ENCODE measurements at places on chromosomes 5 and 9. TPM values are rescaled to one million over a fixed set of nuclear protein-coding genes. Genes with fewer than 3 reads are reported as not detected.

GRCh38 chr9:127181315-127181580, 58.8 kb upstream of the ANGPTL2 start:
- H3K27me3 ChIP-seq: no peaks in the 10 kb centered on the region
- no peak overlapping the region for H3K27ac ChIP-seq
- H3K36me3 ChIP-seq: no peaks in the 10 kb centered on the region
- no peaks in the 10 kb centered on the region for H3K4me1 ChIP-seq

GRCh38 chr5:74107899-74108298, 481.9 kb downstream of the ARHGEF28 start:
- H3K4me3 ChIP-seq: no peak overlapping the region
- H3K27ac ChIP-seq: no peak overlapping the region
- H3K4me1 ChIP-seq: peaks cover 9% of the 10 kb centered on the region
- no peak for DNase-seq
- H3K36me3 ChIP-seq: no peaks in the 10 kb centered on the region

FKBP15 gene
- polyA plus RNA-seq: 10.0 TPM

GRCh38 chr9:107065549-107065948, 202.6 kb downstream of the ZNF462 start:
- H3K4me1 ChIP-seq: peaks cover 6% of the 10 kb centered on the region
- no peaks in the 10 kb centered on the region for H3K27me3 ChIP-seq
- no peak overlapping the region for H3K27ac ChIP-seq
- no peak for DNase-seq
- no peak overlapping the region for H3K4me3 ChIP-seq
- no peaks in the 10 kb centered on the region for H3K36me3 ChIP-seq

PLAC8L1 gene
- polyA plus RNA-seq: 0.61 TPM

DNA sequence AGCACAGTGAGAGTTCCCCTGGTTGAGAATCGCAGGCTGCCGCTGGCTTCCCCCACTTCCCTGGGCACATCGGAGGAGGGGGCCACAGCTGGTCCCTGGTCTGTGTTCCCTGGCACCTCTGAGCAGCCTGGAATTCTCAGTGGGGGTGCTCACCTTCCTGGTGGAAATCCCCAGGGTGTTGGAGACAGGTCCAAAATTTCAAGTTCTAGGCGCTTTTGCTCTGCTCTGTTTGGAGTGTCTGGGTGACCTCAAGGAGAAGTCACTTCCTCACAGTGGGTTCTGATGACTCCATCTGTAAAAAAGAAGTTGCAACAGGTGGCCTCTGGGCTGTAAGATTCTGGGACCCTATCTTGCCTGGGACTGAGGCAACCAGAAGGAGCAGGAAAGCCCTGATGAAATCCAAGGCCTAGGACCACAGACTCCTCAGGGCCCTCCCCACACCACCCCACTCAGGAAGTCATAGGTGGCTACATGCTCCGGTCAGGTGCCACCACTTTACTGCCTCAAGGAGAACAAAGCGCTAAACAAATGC, at the start of gene TRAF1:
TSS of gene TRAF1 (minus strand) at position 400 of the 532 bp plus-strand sequence. CDS start 721 bp downstream, outside the sequence.
- H3K36me3 ChIP-seq: no peaks in the 10 kb centered on the region
- peaks cover 4% of the 10 kb centered on the region for H3K4me1 ChIP-seq
- H3K27me3 ChIP-seq: no peaks in the 10 kb centered on the region
- no peak within 1 kb of the TSS for H3K4me3 ChIP-seq
- H3K27ac ChIP-seq: peak within 1 kb of the TSS; percentile 59
- no peak for DNase-seq

- H3K36me3 ChIP-seq: no peaks in the 10 kb centered on the region
- H3K4me3 ChIP-seq: no peak overlapping the region
- H3K27ac ChIP-seq: no peak overlapping the region
- no peak for DNase-seq
- no peaks in the 10 kb centered on the region for H3K4me1 ChIP-seq
These were observed 152.9 kb downstream of the PIK3R1 start for GRCh38 chr5:68368311-68369022.

PCA3 gene
- 0.07 TPM for polyA plus RNA-seq

GRCh38 chr5:80777347-80778287, 122.8 kb upstream of the DHFR start:
- DNase-seq: no peak
- H3K27me3 ChIP-seq: no peaks in the 10 kb centered on the region
- H3K4me1 ChIP-seq: no peaks in the 10 kb centered on the region
- peaks cover 5% of the 10 kb centered on the region for H3K36me3 ChIP-seq

GRCh38 chr9:74951107-74951720, 1.5 kb downstream of the C9orf40 start:
- H3K4me3 ChIP-seq: peak overlapping the region; percentile 94
- H3K27me3 ChIP-seq: no peaks in the 10 kb centered on the region
- DNase-seq: no peak
- no peaks in the 10 kb centered on the region for H3K36me3 ChIP-seq
- no peak overlapping the region for H3K27ac ChIP-seq

GRCh38 chr5:125011419-125011818, 265.0 kb upstream of the ZNF608 start:
- no peaks in the 10 kb centered on the region for H3K36me3 ChIP-seq
- DNase-seq: no peak
- no peaks in the 10 kb centered on the region for H3K27me3 ChIP-seq
- H3K4me1 ChIP-seq: peaks cover 32% of the 10 kb centered on the region
- H3K27ac ChIP-seq: no peak overlapping the region
- no peak overlapping the region for H3K4me3 ChIP-seq

GRCh38 chr5:132546108-132546507, 2.8 kb upstream of the IL5 start:
- H3K27ac ChIP-seq: no peak overlapping the region
- no peaks in the 10 kb centered on the region for H3K27me3 ChIP-seq
- DNase-seq: no peak
- no peaks in the 10 kb centered on the region for H3K36me3 ChIP-seq

SMIM33 gene
- not detected for polyA plus RNA-seq

DNA sequence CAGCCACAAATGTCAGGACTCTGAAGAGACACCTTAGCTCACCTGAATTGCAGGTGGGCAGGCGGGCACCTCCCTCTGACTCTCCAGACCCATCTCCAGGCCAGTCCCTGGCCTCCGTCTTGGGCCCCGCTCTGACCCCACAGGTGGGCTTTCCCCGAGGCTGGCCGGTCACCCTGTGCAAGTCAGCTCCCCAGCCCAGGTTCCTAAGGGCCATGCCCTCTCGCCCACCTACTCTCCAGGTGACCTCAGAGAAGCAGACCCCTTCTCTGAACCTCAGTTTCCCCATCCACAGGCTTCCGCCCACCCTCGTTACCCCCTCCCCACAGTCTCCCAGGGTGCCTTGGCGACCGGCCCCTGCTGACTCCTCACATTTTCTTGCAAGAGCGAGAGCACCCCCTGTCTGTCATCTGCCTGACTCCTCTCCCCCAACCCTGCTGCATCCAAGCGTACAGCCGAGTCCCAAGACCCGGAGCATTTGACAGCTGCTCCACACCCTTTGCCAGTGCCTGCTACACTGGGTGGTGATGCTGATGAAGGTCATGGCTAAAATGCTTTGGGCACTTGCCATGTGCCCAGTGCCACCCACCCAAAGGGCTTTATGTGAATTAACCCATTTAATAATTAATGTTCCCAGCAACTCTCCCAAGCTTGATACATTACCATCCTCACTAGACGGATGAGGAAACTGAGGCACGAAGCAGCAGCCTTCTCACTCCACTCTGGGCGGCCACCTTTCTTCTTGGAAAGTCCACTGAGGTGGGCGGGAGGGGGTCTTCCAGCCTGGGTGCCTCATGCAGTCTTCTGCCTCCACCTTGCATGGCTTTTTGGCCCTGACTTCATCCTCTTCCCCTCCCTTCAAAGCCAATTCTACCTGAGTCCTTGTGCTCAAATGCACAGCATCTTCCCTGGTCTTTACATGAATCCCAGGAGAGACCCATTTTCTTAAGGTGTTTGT, 51.1 kb upstream of the ORM1 start:
- peak; percentile 64 for DNase-seq
- no peaks in the 10 kb centered on the region for H3K4me1 ChIP-seq
- H3K27ac ChIP-seq: no peak overlapping the region

ESM1 gene
- polyA plus RNA-seq: 1.0 TPM

LYRM7 gene
- polyA plus RNA-seq: 2.0 TPM

DNA sequence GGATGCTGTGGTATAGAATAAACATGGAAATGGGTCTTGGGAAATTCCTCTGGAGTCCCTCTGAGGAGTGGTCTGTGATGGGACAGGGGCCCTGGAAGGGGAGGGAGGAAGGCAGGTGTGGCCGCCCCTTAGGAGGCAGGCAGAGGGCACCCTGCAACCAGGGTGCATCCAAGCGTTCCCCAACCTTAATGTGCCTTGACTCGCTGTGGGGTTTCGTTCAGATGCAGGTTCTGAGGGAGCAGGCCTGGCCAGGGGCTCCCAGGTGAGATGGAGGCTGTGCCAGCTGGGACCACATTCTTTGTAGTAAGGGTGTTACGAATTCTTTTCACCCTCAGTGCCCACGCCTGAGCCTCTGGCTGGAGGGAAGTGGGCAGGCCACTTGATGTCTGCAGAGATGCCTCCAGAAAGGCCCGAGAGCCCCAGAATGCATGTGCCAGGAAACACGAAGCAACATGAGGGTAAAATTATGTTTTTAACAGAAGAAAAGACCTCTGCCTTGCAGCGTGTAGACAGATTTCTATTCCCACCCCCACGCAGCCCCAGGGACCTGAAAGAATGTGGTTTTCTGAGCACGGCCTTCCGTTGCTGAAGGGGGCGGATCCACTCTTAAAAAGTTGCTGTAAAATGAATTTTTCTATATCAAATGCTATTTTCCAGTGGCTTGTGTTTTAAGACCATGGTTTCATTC, 150.4 kb upstream of the IER5L start:
- H3K27ac ChIP-seq: peak overlapping the region; percentile 22
- no peaks in the 10 kb centered on the region for H3K4me1 ChIP-seq
- H3K27me3 ChIP-seq: no peaks in the 10 kb centered on the region
- peak; percentile 32 for DNase-seq
- no peak overlapping the region for H3K4me3 ChIP-seq

DNA sequence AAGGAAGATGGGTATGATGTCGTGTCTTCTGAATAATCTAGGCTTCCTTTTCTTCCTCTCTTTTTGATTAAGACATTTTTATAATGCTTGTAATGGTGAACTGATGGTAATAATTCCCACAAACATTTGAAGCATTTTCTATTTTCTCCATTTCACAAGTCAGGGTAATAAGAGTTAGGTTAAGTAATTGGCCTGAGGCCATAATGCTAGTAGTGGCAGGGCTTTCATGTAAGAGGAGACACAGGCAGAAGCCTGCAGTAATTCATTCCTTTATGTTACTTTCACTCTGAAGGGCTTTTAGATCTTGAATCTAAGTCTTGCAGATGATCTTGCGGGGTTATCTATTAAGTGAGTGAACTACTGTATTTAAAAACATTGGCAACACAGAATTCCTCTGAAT, 374.9 kb downstream of the MAT2B start:
- no peaks in the 10 kb centered on the region for H3K4me1 ChIP-seq
- no peaks in the 10 kb centered on the region for H3K36me3 ChIP-seq
- H3K27ac ChIP-seq: no peak overlapping the region
- no peaks in the 10 kb centered on the region for H3K27me3 ChIP-seq
- no peak for DNase-seq
- no peak overlapping the region for H3K4me3 ChIP-seq

DNA sequence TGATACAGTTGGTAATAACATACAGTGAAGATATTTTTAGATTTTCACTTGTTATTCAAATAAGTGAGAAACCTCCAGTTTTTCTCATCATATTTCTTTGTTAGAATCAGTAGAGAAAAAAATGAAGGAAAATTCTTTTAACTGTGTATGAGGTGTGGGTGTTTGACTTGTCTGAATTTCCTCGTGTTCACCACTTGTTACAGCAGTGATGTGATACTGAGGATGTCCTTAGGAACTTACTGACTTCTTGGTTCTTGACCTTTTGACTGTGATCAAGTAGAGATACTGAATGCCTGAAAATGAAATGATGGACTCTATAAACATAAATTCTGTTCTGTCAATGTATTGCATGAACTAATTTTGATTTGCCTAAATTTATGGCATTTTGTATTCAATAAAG, 10.7 kb downstream of the PBX3 start:
- no peak for DNase-seq
- no peaks in the 10 kb centered on the region for H3K27me3 ChIP-seq
- H3K4me1 ChIP-seq: peaks cover 19% of the 10 kb centered on the region

DNA sequence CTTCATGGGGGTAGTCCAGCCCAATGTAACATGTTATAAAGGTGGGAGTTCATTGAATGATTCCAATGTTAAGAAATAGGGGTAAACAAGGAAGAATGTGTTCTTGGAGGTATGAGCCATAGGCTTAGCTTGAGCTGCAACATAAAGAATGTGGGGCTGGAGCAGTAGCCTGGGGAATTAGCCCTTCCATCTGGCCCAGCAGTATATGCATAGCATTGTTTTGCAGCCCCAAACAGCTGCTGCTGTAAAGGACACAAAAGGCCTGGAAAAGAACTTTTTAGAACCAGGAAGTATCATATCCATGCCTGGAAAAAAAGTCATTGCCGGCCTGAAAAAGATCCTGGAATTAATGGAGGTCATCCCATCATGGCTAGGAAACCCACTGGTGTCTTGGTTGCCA, 55.8 kb upstream of the SMARCA2 start:
- H3K27me3 ChIP-seq: no peaks in the 10 kb centered on the region
- H3K4me3 ChIP-seq: no peak overlapping the region
- no peak overlapping the region for H3K27ac ChIP-seq
- no peaks in the 10 kb centered on the region for H3K4me1 ChIP-seq

- H3K27ac ChIP-seq: no peak overlapping the region
- H3K27me3 ChIP-seq: no peaks in the 10 kb centered on the region
- no peak overlapping the region for H3K4me3 ChIP-seq
- no peaks in the 10 kb centered on the region for H3K4me1 ChIP-seq
These were observed 10.3 kb downstream of the ITGA2 start for GRCh38 chr5:52999344-52999949.

DNA sequence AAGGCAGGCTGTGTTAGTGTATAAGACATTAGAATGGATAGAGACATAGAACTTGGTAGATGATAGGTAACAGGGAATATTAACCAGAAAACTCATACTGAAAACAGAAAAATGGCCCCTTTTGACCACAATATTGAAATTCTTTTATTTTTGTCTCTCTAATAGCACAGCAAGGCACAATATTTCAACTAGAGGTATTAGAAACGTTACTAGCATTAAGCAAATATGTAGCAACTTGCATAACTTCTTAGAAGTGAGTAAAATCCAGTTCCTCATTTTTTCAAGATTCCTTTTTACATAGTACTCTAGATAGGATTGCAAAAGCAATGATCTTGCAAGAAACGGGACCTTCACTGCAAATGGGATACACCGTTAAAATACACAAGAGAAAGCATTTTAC, 102.7 kb upstream of the VCAN start:
- H3K4me3 ChIP-seq: no peak overlapping the region
- H3K36me3 ChIP-seq: no peaks in the 10 kb centered on the region
- no peaks in the 10 kb centered on the region for H3K4me1 ChIP-seq
- no peak overlapping the region for H3K27ac ChIP-seq
- no peaks in the 10 kb centered on the region for H3K27me3 ChIP-seq

BNC2 gene
- polyA plus RNA-seq: 0.28 TPM

DNA sequence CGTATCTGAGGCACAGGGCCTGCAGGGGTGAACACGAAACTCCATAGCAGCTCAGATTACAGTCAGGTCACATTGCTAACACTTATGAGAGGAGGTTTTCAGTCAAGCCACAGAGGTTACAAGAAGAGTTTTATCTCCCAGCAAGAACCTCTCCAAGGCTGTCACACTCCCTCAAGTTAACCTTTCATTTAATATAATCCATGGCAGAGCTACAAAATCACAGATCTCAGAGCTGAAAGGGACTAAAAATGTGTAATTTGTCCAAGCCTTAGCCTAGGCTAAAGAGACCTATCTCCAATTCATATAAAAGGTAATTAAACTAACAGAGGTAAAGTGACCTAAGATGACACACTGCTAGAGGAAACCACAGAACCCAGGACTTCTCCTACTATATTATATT, 57.2 kb downstream of the MLANA start:
- H3K27me3 ChIP-seq: no peaks in the 10 kb centered on the region
- H3K4me3 ChIP-seq: no peak overlapping the region
- no peak for DNase-seq
- no peak overlapping the region for H3K27ac ChIP-seq
- H3K4me1 ChIP-seq: peaks cover 9% of the 10 kb centered on the region
